ENCODE measurements at places on chromosomes 13 and 19. TPM values are rescaled to one million over a fixed set of nuclear protein-coding genes. Genes with fewer than 3 reads are reported as not detected.

SGCG gene
- 1.1 TPM for total RNA-seq

DAZAP1 gene
- total RNA-seq, result 34.3 TPM

TUBA3C gene
- total RNA-seq, result not detected

TMPRSS9 gene
- not detected for total RNA-seq

ERVV-1 gene
- not detected for total RNA-seq

SEMA6B gene
- total RNA-seq, result 18.6 TPM

CGB8 gene
- total RNA-seq, result not detected

- H3K4me1 ChIP-seq, result no peaks in the 10 kb centered on the region
- DNase-seq, result no peak
- no peak overlapping the region for H3K4me3 ChIP-seq
- no peaks in the 10 kb centered on the region for H3K27me3 ChIP-seq
Observed at GRCh38 chr19:3655402-3656072, 28.9 kb upstream of the CACTIN start.

GRCh38 chr19:53158119-53158656, 665 bp downstream of the ZNF347 start:
- peak overlapping the region; percentile 71 for H3K4me3 ChIP-seq
- no peaks in the 10 kb centered on the region for H3K27me3 ChIP-seq
- DNase-seq, result no peak
- no peak overlapping the region for H3K27ac ChIP-seq
- H3K36me3 ChIP-seq, result peaks cover 43% of the 10 kb centered on the region

DNA sequence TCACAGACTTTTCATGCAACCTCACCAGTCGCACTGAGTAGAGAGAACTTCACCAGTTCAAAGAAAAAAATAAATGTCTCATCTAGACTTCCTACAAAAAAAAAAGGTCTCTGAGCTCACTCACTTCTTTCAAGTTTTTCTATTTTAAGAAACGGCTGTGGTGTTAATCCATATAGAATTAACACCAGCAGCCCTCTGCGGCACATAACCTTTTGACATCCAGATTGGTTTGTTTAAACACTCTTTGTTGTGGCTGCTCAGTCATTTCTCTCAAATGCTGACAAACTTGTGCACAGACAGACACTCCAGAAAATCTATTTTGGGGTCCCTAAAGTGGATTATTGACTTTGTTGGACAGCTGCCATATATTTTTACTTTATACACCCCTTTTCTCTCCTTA, 874.9 kb downstream of the EFNB2 start:
- H3K27me3 ChIP-seq, result no peaks in the 10 kb centered on the region
- no peaks in the 10 kb centered on the region for H3K4me1 ChIP-seq
- no peak overlapping the region for H3K4me3 ChIP-seq
- no peak for DNase-seq
- H3K36me3 ChIP-seq, result no peaks in the 10 kb centered on the region

DNA sequence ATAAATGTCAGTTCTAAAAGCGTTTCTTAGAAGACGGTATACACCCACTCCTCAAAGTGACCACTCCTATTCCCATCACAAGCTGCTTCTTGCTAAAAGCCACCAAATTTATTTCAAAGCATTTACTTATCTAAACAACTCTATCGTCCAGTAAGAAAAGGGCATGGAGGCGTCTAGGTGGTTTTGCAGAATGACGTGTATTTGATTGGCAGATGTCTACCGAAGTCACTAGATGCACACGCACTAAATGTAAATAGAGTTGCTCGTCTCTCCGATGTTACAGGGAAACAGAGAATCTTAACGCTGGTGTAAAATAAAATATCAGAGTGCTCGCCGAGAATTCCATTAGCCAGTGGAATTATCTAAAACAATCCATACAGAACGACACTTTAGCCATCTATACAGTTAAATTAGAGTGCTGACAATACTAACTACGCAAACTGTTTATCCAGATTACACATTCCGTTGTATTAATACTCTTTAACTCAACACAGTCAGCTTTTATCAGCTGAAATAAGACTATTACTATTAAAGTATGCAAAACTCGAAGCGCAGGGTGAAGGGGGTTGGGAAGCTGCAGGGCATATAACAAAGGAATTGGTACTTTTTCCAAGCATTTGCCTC, 1.9 kb downstream of the KLF12 start:
- peak overlapping the region; percentile 98 for H3K27ac ChIP-seq
- H3K36me3 ChIP-seq, result no peaks in the 10 kb centered on the region
- H3K4me1 ChIP-seq, result peaks cover 27% of the 10 kb centered on the region
- peak overlapping the region; percentile 89 for H3K4me3 ChIP-seq
- H3K27me3 ChIP-seq, result no peaks in the 10 kb centered on the region

- DNase-seq, result no peak
- no peak overlapping the region for H3K27ac ChIP-seq
Observed at GRCh38 chr19:42693760-42694350, 46.4 kb downstream of the PSG3 start.

GRCh38 chr19:11887234-11887610, 360 bp upstream of the ZNF69 start:
- peak overlapping the region; percentile 76 for H3K4me3 ChIP-seq
- no peaks in the 10 kb centered on the region for H3K36me3 ChIP-seq
- peak overlapping the region; percentile 83 for H3K27ac ChIP-seq
- DNase-seq, result no peak

GRCh38 chr13:112115403-112116091, 48.6 kb downstream of the SOX1 start:
- peaks cover 29% of the 10 kb centered on the region for H3K27me3 ChIP-seq
- no peak overlapping the region for H3K27ac ChIP-seq
- no peak for DNase-seq
- no peaks in the 10 kb centered on the region for H3K4me1 ChIP-seq

DNA sequence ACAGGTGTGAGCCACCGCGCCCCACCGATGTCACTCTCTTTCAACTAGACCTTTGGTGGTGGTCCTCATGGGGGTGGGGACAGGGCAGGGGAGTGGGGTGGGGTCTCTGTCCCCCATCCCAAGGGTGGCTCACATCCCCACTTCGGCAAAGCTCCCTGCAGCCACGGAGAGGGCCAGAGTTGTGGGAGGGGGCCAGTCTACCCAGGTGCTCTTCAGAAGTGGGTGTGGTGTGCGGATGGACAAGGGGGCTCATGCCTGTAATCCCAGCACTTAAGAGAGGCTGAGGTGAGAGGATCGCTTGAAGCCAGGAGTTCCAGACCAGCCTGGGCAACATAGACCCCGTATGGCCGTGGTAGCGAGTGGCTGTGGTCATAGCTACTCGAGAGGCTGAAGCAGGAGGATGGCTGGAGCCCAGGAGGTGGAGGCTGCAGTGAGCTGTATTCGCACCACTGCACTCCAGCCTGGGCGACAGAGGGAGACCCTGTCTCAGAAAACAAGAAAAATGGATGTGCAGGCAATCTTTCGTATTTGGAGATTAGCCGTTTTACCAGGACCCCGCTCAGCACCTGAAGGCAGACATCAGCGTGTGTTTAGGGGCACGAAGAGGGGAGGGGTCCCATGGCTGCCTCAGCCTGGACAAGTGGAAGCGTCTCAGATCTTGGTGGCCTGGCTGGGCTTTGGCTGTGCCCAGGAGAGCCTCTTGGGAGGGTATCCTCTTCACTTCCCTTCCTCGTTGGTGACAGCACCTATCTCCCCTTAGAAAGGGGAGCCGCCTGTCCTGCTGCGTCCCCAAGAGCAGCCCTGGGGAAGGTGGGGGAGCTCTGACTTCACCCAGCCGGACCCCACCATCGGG, 846 bp downstream of the TGFBR3L start:
- DNase-seq, result no peak
- H3K27ac ChIP-seq, result no peak overlapping the region
- H3K4me3 ChIP-seq, result no peak overlapping the region
- H3K4me1 ChIP-seq, result peaks cover 15% of the 10 kb centered on the region

DNA sequence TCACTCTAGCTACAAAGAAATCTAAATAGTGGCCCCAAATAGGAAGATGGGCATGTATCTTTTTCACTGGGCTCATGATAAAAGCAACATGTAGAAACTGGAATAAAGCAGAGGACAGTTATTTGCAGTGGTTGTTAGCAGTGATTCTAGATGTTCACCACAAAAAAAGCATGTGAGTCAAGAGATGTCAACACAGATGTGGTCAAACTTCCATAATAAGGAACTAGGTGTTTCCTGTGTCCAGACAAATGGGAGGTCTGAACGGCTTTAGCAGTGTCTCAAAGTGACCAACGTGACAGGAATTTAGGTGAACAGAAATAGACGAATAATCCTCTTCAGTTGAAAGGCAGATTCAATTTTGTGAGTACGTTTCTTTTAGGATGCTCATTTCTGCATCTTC, 162.7 kb downstream of the TBC1D4 start:
- H3K27ac ChIP-seq, result no peak overlapping the region
- H3K4me1 ChIP-seq, result no peaks in the 10 kb centered on the region
- H3K4me3 ChIP-seq, result no peak overlapping the region
- H3K36me3 ChIP-seq, result no peaks in the 10 kb centered on the region
- no peak for DNase-seq
- no peaks in the 10 kb centered on the region for H3K27me3 ChIP-seq

DNA sequence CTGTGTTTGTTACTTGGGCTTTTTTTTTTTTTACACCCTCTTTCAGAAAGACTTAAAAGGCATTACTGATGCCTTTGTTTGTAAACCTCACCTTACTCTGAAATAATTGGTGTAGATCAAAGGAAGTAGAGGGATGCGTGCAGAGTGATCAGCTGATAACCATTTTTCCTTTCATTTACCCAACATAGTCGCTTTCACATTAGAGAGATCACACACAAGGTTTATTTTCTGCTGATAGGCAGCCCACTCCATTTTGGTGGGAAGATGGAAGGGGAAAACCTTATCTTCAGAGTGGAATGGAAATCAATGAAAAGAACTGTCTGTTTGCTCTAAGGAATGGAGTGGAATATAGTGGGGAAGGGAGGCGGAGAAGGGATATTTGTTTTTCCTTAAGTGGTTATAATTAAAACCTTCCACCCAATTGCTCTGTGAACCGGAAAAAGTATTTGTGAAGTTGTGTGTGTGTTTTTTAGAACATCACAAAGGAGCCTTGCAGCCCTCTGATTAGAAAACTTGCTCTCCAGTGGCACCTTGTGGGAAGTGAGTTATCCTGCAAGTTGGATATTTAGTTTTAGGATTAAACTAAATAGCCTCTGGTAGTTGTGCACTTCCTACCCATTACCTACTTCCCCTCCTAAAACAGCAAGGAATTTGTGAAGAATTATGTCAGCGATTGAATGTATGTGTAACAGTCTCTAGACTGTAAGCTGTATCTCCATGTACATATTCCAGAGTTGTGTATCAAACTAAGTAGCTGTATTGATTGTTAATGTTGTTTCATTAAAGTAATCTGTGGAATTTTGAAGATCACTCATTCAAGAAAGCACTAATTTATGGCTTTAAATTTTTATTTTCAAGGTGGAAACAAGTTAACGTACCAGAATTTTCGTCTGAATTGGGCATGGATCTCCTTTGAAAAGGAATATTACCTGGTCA, 76.8 kb downstream of the FREM2 start:
- no peaks in the 10 kb centered on the region for H3K36me3 ChIP-seq
- no peak for DNase-seq
- H3K4me1 ChIP-seq, result no peaks in the 10 kb centered on the region
- no peak overlapping the region for H3K4me3 ChIP-seq

DNA sequence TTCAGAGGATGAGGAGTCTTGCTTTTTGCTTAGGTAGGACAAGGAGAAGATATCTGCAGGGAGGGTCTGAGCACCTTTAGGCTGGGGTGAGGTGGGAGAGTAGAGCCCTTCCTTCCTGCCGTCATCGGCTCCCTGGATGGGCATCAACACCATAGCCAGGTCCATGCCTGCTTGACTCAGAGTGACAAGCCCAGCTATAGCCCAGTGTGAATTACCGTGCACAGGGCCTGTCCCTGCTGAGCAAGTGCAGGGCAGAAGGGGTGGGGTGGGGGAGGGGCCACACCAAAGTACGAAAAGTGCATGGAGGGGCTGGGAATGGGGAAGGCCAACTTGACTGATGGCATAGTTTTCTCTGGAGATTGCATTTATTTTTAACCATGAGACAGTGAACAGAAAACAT, 30.3 kb upstream of the RNF113B start:
- no peaks in the 10 kb centered on the region for H3K4me1 ChIP-seq
- H3K36me3 ChIP-seq, result no peaks in the 10 kb centered on the region
- no peak overlapping the region for H3K27ac ChIP-seq
- H3K4me3 ChIP-seq, result no peak overlapping the region
- DNase-seq, result no peak

DNA sequence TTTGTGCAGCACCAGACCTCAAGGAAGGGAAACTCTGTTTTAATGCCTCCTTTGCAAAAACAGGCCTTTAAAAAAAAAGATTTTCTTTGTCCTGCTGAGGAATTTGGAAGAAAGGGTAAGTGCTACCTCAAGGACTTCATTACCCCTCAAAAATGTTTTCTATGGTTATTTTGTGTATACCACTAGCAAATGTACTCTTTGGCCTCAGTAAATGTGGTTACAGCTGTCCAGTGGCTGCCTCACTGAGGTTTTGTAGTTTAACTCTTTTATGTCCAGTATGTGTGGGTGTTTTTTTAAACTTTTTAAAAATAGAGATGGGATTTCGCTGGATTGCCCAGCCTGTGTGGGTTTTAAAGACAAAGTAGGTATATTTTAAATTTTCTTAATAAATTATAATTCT, 42.2 kb upstream of the TSC22D1 start:
- no peak for DNase-seq
- no peaks in the 10 kb centered on the region for H3K4me1 ChIP-seq
- H3K36me3 ChIP-seq, result no peaks in the 10 kb centered on the region
- H3K4me3 ChIP-seq, result no peak overlapping the region

DNA sequence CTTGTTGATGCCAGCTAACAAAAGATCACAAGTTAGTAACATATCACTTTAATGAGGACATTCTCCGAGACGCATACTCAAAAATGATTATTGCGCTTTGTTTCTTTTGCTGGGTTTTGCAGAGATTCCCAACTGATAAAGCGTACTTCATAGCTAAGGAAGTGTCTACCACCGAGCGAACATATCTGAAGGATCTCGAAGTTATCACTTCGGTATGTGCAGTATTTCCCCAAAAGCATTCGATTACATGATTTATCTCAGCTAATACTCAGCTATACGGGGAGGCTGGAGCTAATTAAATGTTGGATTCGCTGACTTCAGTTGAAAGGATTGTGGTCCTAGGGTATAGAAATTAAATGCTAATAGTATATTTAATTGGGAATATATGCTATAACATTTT, 166.3 kb downstream of the STK24 start:
- H3K27ac ChIP-seq, result no peak overlapping the region
- no peak overlapping the region for H3K4me3 ChIP-seq
- H3K36me3 ChIP-seq, result no peaks in the 10 kb centered on the region
- H3K27me3 ChIP-seq, result no peaks in the 10 kb centered on the region
- no peak for DNase-seq

GRCh38 chr19:44813070-44813840, 4.4 kb downstream of the BCAM start:
- peaks cover 38% of the 10 kb centered on the region for H3K4me1 ChIP-seq
- no peaks in the 10 kb centered on the region for H3K27me3 ChIP-seq
- H3K4me3 ChIP-seq, result no peak overlapping the region
- no peak for DNase-seq
- H3K36me3 ChIP-seq, result peaks cover 41% of the 10 kb centered on the region

- H3K36me3 ChIP-seq, result no peaks in the 10 kb centered on the region
- no peaks in the 10 kb centered on the region for H3K27me3 ChIP-seq
- H3K27ac ChIP-seq, result no peak overlapping the region
- H3K4me3 ChIP-seq, result no peak overlapping the region
- DNase-seq, result no peak
Observed at GRCh38 chr19:13585512-13585911, 79.2 kb upstream of the CACNA1A start.

Measured in tibial nerve (tissue), 4 donors.